Activated naive CD4-positive, alpha-beta T cell (primary cell): ENCODE measurements at places on chromosomes 11 and 22.

DNA sequence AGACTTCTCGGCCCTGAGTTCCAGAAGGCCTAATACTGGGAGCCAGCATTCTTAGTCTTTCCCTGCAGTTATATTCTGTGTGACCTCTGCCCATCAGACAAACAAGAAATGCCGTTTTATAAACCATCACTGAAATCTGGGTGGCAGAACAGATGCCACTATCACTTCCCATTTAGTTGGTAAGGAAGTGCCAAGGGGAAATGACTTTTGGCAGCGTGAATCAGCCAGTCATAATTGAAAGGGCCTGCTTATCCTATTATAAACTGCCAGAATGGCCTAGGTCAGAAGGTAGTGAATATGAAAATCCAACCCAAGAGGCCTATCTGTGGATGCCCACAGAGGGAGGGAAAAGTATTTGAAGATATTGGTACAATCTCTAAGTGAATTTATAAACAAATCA, 646.8 kb upstream of the CCDC90B start:
- no peak for DNase-seq

- DNase-seq: no peak
These were observed 441.1 kb upstream of the CCDC90B start for GRCh38 chr11:83727251-83727650.

GRCh38 chr11:32312865-32313403, 122.4 kb downstream of the WT1 start:
- DNase-seq: no peak

- DNase-seq: no peak
These were observed 242.0 kb downstream of the DDX10 start for GRCh38 chr11:108906826-108907225.

DNA sequence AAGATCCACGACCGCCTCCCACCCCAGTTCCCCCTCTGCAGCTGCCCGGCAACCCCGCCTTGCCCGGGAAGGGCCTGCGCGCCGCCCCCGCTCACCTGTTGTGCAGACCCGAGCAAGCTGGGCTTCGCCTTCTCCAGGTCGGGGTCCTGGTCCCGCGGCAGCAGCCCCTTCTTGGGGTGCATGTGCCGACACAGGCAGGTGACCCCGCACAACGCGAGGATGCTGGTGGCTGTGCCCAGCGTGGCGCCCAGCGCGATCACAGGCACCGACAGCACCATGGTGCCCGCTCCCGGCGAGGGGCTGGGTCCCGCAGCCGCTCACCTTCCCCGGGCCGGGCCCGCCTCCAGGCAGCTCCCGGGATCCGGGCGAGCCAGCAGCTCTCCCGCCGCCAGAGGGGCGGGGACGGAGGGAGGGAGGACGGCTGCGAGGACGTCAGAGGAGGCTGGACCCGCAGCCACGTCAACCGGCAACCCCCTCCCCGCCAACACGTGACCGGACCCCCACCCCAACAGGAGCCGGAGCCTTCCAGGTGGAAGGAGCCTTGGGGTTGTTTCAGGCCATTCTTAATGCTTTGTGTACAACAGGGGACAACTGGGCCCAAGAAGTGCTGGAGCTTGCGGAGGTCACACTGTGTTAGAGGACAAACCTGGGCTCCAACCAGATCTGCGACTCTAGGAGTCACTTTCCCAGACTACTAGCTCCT, at the start of gene SYT13:
Gene SYT13 (minus strand): TSS at position 412 of the 703 bp plus-strand sequence. CDS start 134 bp downstream, at position 278.
- DNase-seq: no peak

DNA sequence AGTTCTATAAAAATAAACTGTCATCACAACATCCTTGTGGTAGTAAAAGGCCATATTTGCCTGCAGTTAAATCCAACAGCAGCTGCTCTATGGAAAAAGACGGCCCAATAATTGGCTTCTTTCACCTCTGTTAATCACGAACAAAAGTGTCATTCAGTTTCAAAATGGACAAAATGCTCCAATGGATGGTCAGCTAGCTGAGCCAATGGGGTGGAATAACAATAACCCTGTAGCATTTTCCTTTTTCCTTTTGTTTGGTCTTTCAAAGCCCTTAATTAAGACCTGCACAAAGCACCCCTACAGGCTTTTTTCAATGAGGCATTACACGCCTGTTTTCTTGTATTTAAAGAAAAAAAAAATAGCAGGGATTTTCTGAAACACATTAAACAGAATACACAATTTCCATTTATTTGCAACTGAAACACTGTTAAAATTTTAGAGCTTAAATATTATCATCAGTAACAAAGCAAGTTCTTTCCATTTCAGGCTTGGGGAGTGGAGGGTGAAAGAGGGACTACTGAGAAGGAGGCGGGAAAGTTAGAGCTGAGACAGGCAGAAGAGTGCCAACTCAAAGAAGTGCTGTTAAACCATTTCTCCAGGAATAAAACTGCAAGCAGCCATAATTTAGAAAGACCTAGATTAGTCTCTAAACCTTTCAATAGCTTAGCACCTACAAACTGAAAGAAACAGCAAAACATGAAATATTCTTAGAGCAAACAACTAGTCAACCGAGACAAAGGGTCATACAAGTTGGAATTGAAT, 28.7 kb downstream of the LGR4 start:
- no peak for DNase-seq
